ENCODE measurements at places on chromosomes 6 and 20.

- no peak for DNase-seq
Observed at GRCh38 chr6:19906171-19906570, 69.0 kb downstream of the ID4 start.

GRCh38 chr20:37990571-37991151 lies 42.6 kb downstream of the TTI1 start:
- peak; percentile 76 for DNase-seq

DNA sequence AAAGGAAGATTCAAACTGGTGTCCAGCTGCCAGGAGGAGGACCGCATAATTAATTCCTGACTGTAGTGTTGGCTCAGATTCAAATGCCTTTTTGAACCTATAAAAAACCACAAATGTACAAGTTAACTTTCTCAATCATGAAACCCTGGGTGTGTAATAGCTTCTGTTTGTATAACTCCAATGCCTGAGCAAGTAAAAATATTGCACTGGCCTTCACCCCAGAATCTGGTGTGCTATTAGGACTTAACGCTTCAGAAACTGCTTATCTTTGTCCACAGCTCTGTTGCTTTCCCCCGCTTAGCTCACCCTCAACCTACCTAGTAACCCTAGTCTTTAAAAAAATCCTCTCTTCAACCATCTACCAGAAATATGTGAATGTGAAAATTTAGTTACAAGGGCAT lies 119.1 kb upstream of the MAP7 start:
- no peak for DNase-seq

DNA sequence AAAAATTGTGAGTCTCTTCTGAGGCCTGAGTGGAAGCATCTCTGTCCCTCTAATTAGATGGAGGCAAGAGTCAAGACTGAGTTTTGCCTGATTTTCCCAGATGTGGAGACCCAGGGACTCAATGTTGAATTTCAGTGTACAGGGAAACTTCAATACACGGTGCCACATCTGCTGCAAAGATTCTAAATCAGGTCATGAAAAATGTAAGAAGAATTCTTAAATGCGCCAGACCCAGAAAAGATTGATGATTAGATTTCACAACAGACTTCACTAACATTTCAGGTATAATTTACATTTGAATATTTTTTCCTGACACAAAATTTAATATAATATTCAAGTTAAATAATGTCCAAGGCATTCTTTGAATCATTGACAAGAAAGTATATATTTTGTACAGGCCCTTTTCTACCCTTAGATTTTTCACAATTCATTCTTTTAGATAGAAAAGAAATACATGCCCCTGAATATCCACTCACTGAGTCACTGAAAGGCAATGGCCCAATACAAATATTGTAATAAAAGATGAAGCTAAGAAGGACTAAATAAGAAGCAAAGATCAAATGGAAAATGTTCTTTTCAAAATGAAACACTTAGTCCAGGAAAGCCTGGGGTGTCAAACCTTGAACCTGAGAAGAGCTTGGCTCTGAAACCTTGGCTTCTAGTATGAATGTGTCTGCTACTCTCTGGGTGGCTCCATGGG lies 18.2 kb upstream of the HDGFL1 start:
- DNase-seq = no peak

DNA sequence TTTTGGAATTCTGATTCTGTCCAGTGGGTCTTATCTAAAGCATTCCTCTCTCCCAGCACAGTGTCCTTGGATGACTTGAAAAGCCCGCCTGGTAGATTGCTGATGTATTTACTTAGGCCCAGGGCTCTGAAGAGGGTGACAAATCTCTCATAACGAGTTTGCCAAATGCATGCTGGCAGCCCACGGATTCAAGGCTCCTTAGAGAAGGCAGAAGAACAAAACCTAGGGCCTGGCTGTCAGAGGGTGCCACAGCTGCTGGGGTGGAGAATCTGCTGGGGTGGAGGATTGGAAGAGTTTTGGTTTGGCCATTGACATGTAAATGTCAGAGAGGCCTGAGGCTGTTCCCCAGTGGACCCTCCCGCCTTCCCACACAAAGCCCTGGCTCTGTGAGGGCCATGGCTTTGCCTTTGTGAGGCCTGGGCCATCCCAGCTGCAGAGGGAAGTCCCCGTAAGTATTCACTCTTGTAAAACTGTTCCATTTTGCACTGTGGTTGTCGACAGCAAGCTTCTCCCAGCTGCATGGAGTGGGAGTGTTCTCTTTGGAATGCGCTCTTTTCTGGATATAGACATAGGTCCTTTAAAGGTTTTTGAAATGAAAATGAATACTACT lies 50.3 kb downstream of the ANKRD6 start:
- no peak for DNase-seq

DNA sequence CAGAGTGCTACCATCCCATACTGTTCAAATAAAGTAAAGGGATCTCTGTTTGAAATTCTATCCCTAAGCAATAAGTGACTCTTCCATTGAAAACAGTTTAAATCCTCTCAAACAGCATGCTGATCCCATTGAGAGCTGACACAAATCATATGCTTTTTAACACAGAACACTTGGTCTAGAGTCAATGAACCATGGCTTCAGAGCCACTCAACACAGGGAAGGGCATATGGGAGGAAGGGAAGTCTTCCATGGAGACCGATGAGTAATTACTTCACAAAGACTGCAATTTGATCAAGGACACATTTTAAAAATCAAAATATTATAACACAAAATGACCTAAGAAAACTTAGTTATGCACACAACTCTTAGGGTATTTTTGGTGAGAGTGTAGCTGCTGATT lies 1073.0 kb upstream of the MAP3K7 start:
- DNase-seq = no peak

DNA sequence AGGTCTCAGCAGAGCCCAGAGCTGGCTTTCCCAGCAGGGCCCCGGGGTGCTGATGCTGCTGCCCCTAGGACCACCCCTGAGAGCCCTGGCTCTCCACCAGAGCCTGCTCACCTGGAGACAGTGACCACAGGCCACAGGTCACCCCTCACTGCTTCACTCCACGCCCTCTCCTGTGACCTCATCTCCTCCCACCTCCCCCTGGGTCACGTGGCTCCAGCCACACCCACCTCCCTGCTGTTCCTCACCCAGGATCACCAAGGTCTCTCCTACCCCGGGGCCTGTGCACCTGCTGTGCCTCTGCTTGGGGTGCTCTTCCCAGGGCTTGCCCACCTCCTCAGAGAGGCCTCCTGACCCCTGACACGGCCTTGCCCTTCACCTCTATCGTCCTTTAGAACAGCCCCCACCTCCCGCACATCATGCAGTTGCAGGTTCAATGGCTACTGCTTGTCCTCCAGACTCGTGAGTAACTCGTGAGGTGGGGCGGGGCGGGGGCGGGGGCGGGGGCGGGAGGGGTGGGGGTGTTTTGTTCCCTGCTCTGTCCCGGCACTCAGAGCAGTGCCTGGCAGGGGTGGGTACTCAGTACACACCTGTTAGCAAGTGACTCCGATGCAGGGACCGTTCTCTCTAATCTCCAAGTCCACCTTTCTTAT lies 468.0 kb downstream of the PREX1 start:
- DNase-seq = no peak

GRCh38 chr6:38651121-38651784 lies 11.5 kb upstream of the BTBD9 start:
- DNase-seq = no peak

DNA sequence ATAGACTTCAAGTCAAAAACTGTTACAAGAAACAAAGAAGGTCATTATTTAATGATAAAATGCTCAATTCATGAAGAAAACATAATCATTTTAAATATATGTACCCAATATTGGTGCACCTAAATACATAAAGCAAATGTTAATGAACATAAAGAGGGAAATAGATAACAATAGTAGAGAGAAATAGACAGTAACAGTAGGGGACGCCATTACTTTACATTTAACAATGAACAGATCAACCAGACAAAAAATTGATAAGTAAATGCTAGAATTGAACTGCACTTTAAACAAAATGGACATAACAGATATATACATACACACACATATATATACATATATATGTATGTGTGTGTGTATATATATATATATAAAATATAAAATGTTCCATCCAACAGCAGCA lies 37.4 kb downstream of the IL22RA2 start:
- no peak for DNase-seq

- DNase-seq = no peak
Observed at GRCh38 chr20:32400476-32400875, 42.3 kb downstream of the ASXL1 start.

DNA sequence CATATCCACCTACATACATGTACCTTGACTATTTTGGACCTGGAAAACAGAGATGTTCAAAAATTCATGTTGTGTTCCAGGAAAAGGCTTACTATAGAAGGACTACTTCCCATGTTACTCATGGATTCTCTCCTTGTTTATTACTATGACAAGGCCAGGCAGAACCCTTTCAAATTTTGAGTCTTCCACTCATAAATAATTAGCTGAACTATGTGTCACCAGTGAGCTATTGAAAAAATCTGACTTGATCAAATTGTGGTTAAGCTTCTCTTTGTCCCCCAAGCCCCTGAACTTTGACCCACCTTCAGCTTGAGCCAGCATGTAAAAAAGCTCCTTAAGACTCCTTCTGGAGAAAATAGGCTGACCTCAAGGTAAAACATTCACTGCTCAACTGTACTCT lies 1142.8 kb upstream of the EYS start:
- no peak for DNase-seq

DNA sequence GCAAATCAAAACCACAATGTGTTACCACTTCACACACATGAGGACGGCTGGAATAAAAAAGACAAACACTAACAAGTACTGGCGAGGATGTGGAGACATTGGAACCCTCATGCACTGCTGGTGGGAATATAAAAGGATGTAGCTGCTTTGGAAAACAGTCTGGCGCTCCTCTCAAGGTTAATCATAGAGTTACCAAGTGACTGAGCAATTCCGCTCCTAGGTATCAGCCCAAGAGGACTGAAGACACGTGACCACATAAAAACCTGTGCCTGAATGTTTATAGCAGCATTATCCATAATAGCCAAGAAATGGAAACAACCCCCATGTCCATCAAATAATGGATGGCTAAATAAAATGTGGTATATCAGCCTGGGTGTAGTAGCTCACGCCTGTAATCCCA lies 45.0 kb downstream of the VSTM2L start:
- DNase-seq = no peak

DNA sequence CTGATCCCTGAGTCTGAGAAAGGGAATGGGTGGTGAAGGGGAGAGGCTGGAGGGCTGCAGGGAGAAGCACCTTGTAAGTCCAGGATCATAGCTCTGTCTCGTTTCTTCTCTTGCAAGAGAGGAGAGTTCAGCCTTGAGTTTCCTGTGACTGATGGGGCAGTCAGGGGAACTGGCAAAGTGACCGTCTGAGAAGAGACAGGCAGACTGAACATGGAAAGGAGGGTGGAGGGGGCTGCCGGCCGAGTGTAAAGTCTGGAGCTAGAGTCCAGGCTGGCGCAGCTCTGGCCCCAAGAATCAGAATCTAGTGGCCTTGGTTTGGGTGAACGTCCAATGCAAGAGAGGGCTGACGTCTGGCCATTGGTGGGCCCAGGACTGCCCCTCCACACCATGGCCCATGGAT lies 72.5 kb downstream of the TCP11 start:
- DNase-seq = no peak

GRCh38 chr20:20375862-20376261 lies 8.0 kb downstream of the INSM1 start:
- DNase-seq = no peak

DNA sequence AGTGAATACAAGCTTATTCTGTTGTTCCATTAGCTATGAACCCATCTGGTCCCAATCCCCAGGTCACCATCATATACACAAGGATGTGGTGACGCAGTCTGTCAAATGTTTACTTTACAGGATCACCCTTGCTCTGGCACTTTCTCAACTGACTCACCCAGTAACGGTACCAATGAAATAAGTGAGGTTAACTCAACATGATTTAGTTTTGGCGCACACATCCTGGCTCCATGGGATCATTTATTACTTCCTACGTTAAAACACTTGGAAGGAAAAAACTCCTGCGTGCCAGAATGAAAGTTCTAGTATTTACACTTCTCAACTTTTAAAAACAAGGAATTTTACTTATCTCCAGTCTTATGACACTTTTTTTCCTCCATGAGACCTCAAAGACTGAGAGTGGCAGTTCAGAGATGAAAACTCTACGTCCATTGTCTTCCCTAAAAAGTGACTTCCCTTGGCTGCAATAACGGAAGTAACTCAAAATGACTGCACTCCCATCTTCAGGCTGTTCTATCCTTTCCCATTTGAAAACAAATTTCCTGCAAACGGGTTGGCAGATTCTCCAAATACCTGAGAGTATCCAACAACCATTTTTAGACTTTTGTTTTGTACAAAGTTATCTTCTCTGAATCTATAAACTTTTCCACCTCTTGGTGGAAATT lies 15.9 kb downstream of the AGPAT4 start:
- DNase-seq = no peak

DNA sequence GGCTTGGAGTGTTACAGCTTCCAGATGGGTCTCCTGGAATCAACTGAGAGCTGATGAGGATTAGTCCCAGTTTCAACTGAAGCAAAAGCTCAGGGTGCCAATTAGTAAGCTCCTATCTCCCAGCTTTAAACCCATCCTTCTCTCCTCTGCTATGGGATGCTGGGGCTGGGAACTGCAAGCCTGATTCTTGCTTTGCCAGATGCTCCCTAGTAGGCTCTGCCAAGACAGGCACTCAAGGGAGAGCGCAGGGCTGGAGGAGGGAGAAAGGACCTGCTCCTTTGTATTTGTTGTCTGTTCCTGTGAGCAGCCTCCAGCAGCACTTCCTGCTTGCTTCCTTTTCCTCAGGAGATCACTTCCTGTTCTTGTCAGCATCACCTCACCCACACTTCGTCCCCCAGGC lies 309.7 kb downstream of the KIF16B start:
- DNase-seq = no peak

DNA sequence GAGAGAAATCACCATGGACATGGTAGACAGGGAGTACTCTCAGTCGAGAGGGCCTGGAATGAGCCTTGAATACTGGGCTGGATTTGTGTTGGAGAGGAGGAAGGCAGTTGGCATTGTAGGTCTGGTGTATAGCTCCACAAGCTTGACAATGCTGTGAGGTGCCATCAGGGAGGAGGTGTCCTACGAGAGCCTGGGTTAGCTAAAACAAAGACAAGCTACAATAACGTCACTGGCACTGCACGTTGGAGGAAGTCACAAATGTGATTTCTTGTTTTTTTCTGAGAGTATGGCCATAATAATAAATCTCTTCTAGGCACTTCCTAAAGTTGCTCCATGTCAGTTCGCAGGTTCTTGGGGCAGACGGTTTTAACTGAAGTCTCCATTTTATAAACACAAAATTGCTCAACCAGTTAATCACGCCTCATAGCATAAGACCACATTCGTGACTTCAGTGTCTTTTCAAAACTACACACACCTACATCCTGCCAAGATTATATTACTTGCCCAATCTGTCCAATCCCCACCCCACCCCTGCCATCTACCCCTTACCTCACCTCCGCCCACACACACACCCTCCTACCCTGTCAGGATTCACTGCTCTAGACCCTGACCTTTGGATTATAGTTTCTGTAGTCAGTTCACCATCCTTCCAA lies 4.4 kb upstream of the HLA-DMB start:
- peak; percentile 35 for DNase-seq

- DNase-seq = no peak
Observed at GRCh38 chr6:32890831-32891230, 36.8 kb downstream of the PSMB9 start.

Data from stimulated activated CD4-positive, alpha-beta T cell treated with anti-CD3 and anti-CD28 coated beads, Interleukin-1b, Interleukin-23, amount 100 ng/mL, for 48 hours (primary cell).